Cardiac fibroblast (primary cell): ENCODE measurements at places on chromosomes 6 and 20.

- peak; percentile 38 for DNase-seq
Measured at GRCh38 chr6:81987293-81987692, 234.8 kb upstream of the TENT5A start.

DNA sequence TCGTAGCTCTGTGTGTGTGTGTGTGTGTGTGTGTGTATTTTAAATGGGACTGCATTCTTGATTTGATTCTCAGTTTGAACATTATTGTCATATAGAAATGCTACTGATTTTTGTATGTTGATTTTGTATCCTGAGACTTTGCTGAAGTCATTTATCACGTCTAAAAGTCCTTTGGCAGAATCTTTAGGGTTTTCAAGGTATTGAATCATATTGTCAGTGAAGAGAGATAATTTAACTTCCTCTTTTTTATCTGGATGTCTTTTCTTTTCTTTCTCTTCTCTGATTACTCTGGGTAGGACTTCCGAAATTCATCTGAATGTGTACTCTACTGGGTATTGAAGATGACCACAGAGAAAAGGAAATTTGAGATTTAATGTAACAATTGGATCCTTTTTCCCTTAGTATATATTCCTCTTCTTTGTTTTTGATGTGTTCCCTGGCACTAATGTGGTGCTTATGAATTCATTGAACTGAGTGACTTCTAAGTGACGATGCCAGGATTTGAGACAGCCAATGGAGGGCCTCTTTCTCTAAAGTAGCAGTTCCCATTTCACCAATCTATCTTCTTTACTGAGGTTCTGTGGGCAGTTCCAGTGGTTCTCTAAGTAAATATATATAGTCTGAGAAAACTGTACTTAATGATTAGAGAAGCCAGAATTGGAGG, 47.6 kb downstream of the TNFAIP3 start:
- no peak for DNase-seq

DNA sequence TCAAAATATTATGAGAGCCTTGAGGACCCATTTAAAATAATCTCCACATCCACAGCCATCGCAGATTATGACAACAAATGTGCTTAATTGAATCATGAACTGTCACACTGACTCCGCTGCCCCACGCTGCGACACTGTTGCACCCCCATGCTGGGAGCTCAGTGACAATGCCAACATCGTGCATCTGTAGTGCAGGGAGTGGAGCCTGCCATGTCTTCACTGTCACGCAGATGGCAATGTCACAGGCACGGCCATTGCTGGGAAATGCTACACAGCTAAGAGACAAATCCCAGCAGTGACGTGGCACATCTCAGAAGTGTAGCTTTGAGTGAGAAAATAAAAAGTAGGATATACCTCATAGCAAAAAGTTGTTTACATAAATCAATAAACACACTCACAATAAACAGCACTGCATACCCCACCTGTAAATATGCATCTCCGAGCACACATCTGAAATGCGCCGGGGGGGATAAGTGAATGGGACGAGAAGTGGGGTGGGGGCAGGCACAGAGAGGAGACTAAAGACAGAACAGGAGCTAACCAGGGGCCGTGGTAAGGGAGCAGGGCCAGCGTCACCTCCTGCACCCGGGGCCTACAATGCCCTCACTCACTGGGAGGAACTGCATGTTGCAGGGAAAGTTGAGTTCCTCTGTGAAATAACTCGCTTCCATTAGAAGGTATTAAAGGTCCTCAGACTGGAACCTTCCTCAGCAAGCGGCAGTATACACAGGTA, 349.9 kb downstream of the THBS2 start:
- no peak for DNase-seq

- no peak for DNase-seq
Measured at GRCh38 chr6:109702791-109703190, 11.7 kb downstream of the FIG4 start.

DNA sequence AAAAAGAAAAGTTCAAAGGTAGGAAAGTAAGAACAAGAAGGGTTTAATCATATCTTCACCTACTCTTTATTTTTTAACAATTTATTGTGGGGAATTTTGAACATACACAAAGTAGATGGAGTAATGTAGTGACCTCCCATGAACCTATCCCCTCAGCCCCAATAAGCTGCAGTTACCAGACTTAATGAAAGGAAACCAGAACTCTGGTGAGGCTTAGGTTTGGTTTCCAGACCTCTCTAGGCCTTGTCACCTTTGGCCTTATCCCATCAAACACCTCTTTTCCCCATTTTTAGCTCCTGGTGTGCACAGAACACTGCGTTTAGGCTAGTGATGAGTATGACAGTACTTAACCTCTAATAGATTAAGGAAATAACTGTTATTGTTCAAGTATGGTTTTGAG, 42.0 kb downstream of the CBFA2T2 start:
- no peak for DNase-seq

GRCh38 chr20:3470627-3471396, at the start of gene ATRN:
Gene ATRN (plus strand): TSS chr20:3471018. CDS start chr20:3471108, 90 bp downstream.
- peak; percentile 89 for DNase-seq

- DNase-seq = no peak
Measured at GRCh38 chr6:108694816-108695215, 134.1 kb downstream of the FOXO3 start.

GRCh38 chr6:8243475-8243874, 141.1 kb upstream of the EEF1E1 start:
- DNase-seq = peak; percentile 7

DNA sequence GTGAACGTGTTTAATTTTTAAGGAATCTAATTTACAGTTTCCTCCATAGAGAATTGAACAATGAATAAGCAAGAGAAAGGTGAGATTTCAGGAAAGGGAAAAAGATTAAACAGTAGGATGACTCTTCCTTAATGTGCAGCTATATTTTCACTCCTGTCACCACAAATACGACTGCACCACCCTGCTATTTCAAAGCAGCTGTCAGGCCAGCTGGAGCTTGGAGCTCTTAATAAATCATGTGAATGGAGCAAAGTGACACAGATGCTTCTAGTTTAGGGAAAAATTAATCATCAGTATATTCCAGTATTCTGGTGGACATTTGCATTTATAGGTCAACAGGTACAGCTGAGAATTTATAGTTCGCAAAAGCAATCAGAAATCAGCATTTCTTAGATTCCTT, 56.5 kb upstream of the PKIB start:
- DNase-seq = no peak

GRCh38 chr6:34791701-34792604, at the start of gene BLTP3A:
Gene BLTP3A (plus strand): TSS chr6:34792083. CDS start chr6:34792251, 168 bp downstream.
- DNase-seq = peak; percentile 55

- DNase-seq = no peak
Measured at GRCh38 chr6:168537540-168537884, 96.5 kb downstream of the SMOC2 start.

DNA sequence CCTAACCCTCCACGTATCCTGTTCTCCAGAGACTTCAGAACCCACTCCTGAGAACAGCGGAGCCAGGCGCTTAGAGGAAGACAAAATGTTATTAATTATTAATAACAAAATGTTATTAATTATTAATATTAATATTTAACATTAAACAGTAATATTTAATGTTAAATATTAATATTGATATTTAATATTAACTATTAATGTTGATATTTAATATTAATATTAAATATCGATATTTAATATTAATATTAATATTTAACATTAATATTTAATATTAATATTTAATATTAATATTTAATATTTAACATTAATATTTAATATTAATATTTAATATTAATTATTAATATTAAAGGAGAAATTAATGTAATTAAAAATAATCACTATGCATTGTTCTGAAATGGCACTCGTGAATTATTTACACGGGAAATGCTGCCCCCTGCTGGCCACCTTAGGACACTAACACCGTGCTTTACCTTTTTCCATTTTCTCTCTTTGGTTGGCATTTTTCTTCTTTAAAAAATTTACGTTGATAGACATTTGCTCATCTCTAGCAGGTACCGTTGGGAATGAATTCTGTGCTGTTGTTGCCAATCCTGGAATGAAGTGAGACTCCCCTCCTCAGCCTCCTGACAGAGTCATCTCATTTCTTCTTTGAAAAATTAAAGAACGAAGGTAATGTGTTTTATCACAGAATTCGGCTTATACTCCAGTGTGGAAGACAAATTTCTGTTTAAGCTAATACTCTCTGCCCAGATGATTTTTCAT, 7.5 kb upstream of the GGTLC1 start:
- DNase-seq = peak; percentile 54

- DNase-seq = peak; percentile 2
Measured at GRCh38 chr6:80263585-80263984, 157.1 kb downstream of the BCKDHB start.

- no peak for DNase-seq
Measured at GRCh38 chr6:28371706-28372451, 22.1 kb downstream of the ZKSCAN3 start.

- DNase-seq = peak; percentile 74
Measured at GRCh38 chr20:45041464-45042337, 59.2 kb downstream of the KCNS1 start.

DNA sequence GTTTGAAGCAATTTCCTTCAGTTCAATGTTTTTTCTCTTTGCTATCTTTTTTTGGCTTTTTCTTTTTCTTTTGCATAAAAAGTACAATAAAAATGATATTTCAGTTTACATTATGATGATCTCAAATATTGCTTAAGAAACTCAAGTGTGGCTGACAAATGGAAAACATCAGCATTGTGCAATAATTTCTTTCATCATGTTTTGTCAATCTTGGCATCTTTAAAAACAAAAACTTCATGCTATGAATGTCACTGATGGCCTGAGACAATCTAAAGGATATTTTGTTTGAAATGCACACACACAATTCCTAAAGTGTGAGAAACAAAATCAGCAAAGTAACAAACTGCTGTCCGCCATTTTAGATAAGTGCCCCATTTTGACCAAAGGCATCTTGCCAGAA, 13.9 kb upstream of the MTCL3 start:
- DNase-seq = peak; percentile 61

DNA sequence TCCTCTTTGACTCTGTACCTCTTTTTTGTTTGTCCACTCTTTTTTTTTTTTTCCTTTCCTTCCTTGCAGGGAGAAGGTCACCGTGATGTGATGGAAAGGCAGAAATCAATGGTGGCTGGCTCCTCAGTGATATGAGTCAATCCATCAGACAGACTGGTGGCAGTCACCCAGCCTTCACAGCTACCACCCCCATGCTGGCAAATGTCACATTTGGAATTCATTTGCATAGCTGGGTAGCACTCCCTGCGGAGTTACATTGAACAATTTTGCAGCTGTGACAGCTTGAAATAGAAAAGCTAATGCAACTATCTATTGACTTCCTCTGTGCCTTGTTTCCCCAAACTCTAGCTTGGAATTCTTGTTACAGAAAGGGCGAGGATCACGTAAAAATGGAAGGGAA, 668.4 kb downstream of the C6orf118 start:
- no peak for DNase-seq

- peak; percentile 59 for DNase-seq
Measured at GRCh38 chr20:8424010-8424409, 291.9 kb downstream of the PLCB1 start.

DNA sequence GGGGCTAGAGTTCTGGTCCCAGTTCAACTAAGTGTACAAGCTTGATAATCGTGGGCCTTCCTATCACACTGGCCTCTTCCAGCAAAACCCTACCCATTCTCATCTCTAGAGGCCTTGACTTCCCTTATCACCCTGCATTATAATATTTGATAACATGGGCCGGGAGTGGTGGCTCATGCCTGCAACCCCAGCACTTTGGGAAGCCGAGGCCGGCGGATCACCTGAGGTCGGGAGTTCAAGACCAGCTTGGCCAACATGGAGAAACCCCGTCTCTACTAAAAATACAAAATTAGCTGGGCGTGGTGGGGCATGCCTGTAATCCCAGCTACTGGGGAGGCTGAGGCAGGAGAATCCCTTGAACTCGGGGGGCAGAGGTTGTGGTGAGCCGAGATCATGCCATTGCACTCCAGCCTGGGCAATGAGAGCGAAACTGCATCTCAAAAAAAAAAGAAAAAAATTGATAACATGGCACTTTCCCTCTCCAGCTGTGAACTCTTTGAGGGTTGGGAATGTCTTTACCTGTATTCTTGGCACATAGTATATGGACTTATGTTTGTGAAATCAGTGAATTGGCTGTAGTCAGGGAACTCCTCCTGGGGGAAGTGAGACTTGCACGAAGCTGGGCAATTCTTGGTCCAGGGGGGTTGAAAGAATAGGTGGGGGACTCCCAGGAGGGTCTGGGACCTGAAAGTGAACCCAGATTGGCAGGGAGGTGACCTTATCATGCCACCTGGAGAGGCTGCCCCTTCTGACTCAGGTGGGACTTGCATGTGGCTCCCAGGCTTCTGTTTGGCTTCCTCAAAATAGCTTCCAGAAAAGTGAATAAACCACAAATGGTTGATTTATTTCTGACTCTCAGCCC, 915 bp upstream of the C6orf47 start:
- DNase-seq = no peak

DNA sequence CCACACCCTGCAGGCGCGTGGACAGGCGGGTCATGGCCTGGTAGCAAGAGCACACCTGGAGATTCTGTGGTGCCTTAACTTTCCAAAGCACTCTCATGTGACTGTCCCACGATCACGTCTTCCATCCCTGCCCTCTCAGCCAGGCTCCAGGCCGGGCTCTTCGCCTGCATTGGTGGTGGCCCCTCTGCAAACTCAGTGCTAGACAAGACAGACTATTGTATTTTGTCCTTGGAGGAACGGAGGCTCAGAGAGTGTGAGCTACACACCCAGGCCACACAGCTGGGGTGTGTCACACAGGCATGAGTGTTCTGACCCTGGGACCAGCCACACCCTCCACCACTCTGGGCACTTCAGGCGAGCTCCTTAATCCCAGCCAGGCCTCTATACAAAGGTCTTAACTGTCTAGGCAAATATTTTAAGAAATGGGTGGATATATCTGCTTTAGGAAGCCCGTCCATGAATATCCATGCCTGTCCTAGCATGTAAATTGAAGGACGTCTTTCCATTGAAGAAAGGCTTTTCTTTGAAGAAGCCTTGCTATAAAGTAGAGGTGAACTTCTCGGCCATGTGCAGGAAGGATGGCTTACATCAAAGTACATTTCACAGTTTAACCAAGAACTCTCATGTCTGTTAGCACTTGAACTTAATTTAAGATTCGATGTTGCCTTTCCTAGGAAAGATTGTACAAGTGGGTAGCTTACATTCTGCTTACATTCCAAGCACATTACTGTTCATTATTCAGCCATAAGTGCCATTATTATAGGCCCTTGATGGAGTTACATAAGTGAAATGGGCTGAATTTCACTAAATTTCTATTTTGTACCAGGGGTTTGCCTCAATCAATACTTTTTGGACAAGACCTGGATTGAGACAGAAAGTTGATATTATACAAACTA, 263.9 kb downstream of the DLL1 start:
- no peak for DNase-seq

- peak; percentile 29 for DNase-seq
Measured at GRCh38 chr6:41430875-41431274, 95.5 kb downstream of the NCR2 start.

GRCh38 chr6:110874880-110875547, 429 bp downstream of the AMD1 start:
- DNase-seq = no peak
